ENCODE measurements at places on chromosomes 16 and 17. TPM values are rescaled to one million over a fixed set of nuclear protein-coding genes. Genes with fewer than 3 reads are reported as not detected.

The VAT1L gene
- polyA plus RNA-seq: not detected

The SSTR5 gene
- polyA plus RNA-seq: not detected

The SYNRG gene
- polyA plus RNA-seq: 17.5 TPM

The TP53TG3B gene
- polyA plus RNA-seq: not detected

The PRR35 gene
- not detected for polyA plus RNA-seq

The KCNG4 gene
- polyA plus RNA-seq: not detected

The APOBR gene
- 37.8 TPM for polyA plus RNA-seq

The NFATC3 gene
- polyA plus RNA-seq: 21.8 TPM

The CD7 gene
- 0.38 TPM for polyA plus RNA-seq

The NLRC3 gene
- 0.11 TPM for polyA plus RNA-seq

The HBA1 gene
- polyA plus RNA-seq: 23.8 TPM

The TNK1 gene
- not detected for polyA plus RNA-seq

DNA sequence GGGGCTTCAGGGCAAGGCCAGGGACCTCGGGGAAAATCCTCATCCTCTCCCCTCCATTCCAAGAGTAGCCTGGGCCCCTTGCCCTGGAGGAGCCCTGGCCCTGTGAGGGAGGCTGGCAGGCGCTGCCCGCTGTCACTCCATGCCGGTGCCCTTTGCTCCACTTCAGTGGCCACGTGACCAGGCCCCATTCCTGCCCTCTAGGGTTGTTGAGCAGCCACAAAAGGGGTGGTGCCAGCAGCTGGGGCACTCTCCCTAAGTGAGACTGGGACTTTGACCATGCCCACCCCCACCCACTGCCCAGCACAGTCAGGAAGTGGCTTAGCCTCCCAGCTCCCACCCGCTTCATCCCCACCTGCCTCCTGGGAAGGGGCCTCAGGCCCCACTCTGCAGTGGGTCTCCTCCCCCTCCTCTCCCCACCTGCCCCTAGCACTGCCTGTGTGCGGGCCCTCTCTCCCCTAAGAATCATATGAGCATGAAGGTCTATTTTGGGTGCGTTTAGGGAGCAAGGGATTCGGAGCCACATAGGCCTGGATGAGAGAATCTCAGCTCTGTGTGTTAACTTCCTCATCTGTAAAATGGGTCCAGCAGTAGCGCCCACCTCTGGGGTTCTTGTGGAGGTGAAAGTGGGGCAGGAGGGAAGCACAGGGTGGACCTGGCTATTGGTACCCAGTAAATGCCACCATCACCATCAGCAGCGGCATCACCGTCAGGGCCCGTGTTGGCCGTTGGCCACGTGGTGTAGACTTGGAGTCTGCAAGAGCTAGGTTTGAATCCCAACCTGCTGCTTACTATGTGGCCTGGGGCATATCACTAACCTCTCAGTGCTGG lies 7.2 kb downstream of the PDK2 start:
- DNase-seq: no peak

GRCh38 chr16:88956546-88957432 lies 20.2 kb downstream of the CBFA2T3 start:
- no peak for DNase-seq

DNA sequence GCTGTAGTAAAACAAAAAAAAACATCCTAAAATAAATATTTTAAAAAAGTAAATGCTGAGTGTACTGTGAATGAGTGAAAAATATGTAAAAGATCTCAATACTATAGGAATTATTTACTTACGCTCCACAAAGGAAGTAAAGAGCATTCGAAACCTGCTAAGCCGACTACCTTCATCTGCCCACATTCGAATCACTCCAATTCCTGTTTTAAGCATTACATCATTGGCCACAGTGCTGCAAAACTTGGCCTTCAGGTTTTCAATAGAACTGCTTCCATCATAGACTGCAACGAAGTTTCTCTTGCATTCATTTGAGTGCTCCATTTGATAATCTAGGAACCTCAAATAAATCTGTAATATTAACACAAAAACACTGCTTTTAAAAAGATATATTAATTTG lies 34.4 kb downstream of the NETO2 start:
- DNase-seq: peak; percentile 21

DNA sequence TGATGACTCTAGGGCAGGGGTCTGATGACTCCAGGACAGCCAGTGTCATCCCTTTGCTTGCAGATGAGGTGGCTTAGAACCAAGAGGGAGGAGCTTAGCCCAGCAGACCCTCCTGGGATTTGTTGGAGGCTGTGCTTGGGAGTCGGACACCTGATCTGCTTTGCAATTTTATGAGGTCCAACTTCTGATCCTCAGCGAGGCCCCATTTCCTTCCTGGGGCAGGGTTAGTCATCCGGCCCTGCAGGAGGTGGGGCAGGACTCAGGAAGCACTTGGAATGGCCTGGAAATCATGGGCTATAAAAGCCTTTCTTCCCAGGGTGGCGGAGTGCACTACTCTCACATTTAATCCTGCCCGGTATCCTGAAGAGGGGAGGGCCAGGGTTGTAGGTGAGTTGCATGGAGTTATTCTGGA lies 168.5 kb downstream of the MSI2 start:
- DNase-seq: no peak

GRCh38 chr16:66366433-66367299 lies at the start of gene CDH5:
Gene CDH5 (plus strand): TSS chr16:66366691. CDS start chr16:66379338, 12,647 bp downstream.
- no peak for DNase-seq

DNA sequence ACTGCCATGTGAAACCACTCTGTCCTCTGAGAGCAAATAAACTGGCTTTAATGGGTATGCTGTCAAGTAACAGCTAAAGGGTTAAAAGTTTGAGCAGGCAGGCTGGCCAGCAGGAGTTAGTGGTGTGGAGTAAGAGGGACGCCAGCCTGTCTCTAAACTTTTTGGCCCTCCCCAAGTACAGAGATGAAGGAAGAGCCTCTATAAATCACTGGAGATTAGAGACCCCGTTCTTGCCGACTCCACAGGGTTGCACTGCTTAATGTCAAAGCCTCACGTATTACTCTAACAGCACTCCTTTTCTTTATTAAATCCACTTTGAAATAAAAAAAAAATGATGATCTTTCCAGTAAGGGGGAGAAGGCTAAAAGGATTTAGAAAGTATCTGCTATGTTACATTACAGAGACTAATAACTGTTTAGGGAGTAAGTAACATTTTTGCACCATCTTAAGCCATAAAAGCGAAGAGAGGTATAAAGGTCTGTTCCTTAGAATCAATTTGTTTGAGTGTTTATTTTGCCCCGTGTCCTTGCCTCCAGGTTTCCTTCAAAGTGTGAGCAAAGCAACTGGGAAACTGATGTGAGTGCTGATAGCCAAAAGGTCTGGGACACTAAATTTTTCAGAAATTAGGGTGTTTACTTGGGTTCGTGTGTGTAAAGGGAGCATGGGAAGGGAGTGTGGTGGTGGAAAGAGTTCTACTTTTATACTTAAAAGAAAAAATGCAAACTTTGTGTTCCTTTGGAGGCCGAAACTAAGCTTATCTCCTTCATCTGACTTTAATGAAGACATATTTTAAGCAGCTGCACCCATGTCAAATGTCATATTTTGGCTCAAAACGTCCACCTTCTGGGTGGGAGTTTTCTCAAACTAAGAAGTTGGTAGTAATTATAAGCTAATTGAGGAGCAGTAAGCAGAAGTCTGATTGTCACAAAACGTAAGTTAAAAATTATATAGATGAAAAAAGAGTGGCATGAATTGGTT lies 109.9 kb upstream of the TBX2 start:
- DNase-seq: no peak

- DNase-seq: no peak
Observed at GRCh38 chr17:73029991-73030390, 62.5 kb downstream of the SLC39A11 start.

DNA sequence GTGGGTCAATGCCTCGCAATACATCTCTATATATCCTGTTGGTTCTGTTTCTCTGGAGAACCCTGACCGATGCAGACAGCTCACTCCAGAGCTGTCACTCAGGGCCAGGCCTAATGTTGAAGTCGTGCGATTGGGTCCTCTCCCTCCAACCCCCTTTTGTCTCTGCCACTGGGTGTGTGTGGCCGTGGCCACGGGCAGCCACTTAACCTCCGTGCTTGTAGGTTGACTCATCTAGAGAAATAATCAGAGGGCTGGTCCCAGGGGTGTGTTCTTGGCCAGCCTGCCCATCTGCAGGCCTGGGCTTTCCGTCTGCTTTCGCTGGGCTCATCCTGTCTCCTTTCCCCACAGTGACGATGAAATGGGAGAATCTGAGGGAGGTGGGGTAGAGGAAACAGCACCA lies 7.4 kb downstream of the ADAD2 start:
- DNase-seq: no peak

- DNase-seq: no peak
Observed at GRCh38 chr17:48153691-48154358, 46.3 kb downstream of the SNX11 start.

GRCh38 chr16:70614208-70614951 lies 32.0 kb upstream of the IL34 start:
- DNase-seq: no peak

DNA sequence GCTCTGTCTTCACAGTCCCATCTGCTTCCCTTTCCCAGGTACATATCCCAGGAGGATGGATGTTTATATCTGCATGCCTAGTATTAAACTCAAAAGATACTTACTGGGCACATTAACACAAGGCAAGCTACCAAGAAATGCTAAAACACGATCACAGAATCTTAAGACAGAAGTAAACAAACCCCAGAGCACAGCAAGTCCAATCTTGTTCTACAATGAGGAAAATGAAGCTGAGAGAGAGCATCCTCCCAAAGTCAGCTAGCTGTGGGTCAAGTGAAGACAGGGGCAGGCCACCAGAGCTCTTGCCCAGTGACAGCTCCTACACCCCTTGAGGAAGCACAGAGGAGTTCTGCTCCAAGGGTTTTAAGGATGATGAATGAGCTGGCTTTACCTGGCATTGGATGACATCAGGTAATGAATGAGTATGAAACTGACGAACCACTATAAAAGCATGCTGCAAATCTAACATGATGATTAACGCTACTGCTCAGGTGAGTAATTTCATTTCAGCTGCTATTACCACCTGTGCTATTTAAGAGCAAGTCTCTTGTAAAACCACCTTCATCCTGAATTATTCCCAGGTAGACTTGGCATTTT lies 20.3 kb downstream of the XPO6 start:
- DNase-seq: no peak

- no peak for DNase-seq
Observed at GRCh38 chr16:84919708-84920107, 91.6 kb downstream of the ZDHHC7 start.

DNA sequence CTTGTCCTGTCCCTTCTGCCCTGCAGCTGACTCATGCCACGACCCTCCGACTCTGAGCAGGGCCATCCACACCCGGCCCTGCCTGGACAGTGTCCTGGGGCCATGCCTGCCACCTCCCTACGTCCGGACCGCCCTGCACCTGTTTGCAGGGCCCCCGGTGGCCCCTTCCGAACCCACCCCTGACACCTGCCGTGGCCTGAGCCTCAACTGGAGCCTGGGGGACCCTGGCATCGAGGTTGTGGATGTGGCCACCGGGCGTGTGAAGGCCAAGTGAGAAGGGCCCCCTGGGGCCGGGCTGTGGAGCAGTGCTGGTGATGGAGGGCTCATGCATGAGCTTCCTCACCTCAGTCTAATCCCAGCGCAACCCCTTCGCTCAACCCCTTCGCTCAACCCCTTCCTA lies 5.1 kb downstream of the ADAD2 start:
- no peak for DNase-seq

DNA sequence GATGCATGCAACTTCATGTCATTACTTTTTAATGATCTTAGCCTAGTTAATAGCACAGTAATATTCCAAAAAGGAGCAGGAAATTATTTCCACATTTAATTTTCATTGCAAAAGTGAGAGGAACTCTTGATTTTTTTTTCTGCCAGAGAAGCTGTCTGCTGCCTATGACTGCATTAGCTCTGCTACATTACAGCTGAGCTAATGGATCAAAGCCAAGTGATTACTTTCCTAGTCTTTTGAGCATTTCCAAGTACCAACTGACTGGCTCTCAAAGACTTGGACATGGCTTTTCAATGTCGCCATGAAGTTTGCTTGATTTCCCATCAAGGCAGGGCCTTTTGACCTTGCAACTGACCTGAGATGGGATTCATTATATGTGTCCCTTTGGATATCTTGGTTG lies 356.6 kb upstream of the XYLT1 start:
- DNase-seq: no peak

DNA sequence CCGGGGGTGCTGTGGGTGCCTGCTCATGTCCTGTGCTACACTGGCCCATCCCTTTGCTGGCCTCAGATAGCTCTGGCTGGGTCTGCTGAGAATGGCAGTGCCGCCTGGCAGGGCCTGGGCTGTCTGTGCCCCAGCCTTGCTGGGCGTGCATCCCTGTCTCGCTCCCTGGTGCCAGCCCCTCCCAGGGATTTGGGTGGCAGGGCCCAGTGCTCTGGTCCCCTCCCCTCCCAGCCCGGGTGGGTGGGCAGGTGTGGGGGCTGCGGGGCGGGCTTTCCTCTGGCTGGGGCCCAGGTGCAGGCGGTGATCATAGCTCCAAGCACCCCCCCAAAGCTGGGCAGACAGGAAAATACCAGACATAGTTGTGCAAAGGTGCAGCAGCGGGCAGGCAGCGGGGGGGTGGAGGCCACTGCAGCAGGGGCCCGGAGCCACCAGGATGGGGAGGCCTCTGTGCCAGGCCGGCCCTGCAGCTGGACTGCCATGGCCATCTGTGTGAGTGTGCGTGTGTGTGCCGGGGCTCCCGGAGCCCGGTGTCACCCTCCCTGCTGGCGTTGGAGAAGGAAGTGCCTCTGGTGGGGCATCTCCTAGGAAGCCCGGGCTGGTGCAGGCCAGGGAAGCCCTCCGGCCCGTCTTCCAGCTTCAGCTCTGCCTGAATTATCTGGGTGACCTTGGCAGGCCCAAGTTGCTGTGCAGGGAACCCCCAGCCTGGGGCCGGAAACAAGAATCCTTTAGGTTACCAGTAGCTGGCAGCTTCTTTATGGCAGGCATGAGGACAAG lies 7.4 kb downstream of the GLIS2 start:
- no peak for DNase-seq

- no peak for DNase-seq
Observed at GRCh38 chr17:62140836-62141235, 75.8 kb upstream of the MED13 start.

DNA sequence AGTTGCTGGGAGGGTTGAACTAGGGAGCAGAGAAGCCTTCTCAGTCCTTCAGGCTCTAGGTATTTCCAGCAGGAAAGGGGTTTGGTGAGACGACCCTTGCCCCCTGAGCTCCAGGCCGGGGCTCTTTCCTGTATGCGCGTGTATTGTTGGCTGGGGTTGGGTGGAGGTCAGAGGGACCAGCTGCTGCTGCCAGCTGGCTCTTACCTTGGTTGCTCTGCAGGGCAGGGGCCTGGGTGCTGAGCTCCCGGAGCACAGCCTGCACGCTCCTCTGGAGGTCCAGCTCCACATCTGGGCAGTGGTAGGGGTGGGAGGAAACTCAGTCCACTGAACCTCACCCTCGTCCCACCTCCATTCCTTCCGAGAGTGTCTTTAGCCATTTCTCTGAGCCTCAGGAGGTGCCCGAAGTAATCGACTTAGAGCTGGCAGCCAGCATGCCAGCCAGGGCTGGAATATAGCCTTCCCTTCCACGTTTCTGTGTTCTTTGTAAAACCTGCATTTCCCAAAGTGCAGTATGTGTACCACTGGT lies 28.0 kb downstream of the PIK3R6 start:
- DNase-seq: no peak

GRCh38 chr17:77602062-77602746 lies 356.3 kb upstream of the TNRC6C start:
- no peak for DNase-seq

All from CD14-positive monocyte (primary cell).